Thyroid gland (tissue), 4 donors: ENCODE measurements at places on chromosomes 11 and 22.

DNA sequence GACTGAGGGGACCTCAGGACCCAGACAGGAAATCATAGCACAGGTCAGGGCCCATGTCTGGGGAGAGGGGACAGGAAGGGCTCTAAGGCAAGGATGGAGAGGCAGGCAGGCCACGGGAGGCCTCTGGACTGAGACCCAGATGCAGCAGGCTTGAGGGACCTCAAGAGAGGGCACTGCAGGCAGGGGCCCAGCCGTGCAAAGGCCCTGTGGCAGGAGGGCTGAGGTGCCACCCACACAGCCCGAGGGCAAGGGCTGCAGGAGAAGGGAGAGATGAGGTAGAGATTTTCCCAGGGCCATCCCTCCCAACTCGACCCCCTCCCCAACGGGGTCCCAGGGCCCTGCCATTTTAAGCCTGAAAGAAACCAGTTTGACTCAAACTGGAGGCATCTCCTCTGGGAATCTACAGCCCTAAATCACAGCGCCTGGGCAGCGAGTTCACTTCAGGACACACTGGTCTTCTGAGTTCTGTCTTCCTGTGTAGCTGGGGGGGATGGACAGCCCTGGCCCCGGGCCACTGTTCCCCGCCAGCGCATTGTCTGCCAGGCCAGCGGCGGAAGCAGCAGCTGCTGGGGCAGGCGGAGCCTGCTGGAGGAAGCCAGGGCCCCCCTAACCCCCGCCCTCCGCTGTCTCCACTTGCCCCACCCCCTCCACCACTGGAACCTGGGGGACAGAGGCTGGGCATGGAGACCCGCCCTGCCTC lies 20.3 kb upstream of the WNT7B start:
- DNase-seq, result peak; percentile 81

DNA sequence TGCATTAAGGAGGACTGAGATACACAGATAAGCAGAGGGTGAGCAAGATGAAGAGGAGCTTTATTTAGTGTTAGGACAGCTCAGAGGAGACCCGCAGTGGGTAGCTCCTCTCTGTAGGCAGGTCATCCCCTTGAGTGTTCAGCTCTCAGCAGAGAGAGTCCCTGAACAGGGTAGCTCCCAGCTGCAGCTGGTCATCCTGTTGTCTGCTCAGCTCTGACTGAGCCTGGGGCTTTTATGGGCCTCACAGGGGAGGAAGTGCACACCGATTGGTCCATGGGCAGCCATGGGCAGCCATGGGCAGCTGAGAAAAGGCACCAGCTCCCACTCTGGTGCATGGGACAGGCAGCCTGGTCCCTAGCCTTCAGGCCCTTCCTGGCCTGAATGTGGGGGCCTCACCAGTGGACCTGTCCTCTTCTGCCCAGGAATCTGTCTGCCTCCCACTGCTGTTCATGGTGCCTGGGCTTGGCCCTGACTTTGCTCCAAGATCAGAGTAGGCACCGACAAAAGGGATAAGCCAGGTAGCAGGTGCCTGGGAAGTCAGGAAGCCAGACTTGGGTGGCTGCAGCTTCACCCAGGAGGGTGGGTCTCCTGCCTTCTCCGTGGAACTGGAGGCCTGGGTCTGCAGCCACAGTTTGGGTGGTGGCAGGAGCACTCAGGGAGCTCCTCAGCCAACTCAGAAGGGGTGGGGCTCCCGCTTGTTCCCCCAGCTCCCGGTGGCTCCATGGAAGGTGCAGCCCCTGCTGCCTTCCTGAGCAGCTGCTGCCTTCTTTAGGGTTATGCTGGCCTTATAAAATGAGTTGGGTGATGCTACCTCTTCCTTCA lies 54.7 kb downstream of the MYEOV start:
- DNase-seq, result no peak

GRCh38 chr11:14269692-14270573 lies 89.0 kb downstream of the RRAS2 start:
- no peak for DNase-seq

DNA sequence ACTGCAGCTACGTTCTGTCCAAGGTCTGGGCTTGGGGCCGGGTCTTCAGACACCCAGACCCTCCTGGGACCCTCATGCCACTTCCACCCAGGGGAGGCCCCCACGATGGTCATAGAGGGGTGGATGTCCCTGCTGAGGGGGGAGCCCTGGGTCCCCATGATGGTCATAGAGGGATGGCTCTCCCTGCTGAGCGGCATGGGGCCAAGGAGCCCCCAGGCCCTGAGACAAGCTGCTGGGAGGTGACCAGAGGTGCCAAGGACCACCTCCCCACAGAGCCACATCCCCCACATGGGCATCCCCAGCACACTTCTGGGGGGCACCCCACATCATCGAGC lies 7.2 kb downstream of the MUC5B start:
- DNase-seq, result no peak

DNA sequence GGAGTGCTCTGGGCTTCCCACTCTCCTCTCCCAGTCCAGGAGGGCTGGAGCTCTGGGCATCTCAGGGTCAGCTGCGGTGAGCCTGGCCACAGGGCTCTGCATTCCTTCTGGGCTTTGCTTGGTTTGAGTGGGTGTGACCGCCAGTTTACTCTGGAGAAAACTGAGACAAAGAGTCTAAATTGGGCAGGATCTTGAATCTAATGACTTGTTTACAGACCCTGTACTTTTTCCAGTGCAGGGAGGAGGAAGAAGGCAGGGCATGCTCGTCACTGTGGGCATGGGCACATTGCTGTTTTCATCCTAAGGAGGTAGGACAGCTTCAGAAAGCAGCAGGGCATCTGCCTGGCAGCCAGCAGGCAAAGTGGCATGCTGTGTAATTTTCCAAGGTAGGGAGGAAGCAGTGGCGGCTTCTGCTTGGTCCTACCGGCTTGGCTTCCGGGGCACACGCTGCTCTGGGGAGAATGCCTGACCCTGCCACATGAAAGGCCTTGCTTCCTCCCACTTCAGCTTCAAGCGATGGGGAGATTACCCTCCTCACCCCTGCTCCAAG lies 22.9 kb downstream of the FLI1 start:
- no peak for DNase-seq

- no peak for DNase-seq
Measured at GRCh38 chr11:93348930-93349329, 18.4 kb downstream of the DEUP1 start.

- DNase-seq, result no peak
Measured at GRCh38 chr22:23266780-23267179, 86.5 kb downstream of the BCR start.

DNA sequence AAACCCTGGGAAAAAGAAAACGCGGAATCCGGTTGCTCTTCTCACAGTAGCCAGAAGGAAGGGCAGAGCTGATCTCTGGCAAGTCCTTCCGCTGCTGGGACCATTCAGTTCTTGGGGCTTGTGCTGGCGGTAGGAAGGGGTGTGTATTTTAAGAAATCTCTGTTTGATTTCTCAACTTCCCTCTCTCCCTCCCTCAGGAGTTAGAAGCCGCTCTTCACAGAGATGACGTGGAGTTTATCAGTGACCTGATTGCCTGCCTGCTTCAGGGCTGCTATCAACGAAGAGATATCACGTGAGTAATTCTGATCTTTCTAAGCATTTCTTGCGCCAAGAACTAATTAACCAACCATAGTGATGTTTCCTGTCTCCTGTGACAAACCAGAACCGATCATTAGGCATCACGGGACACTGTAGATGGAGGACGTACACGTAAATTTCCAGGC lies 85.9 kb upstream of the SLC25A18 start:
- DNase-seq, result no peak

- DNase-seq, result no peak
Measured at GRCh38 chr22:18032455-18033101, 8.2 kb upstream of the MICAL3 start.

GRCh38 chr11:116224154-116224888 lies 548.5 kb downstream of the BUD13 start:
- peak; percentile 58 for DNase-seq

- no peak for DNase-seq
Measured at GRCh38 chr22:39928536-39929520, 27.9 kb downstream of the GRAP2 start.

GRCh38 chr22:17938484-17938924 lies 85.9 kb downstream of the MICAL3 start:
- no peak for DNase-seq

- no peak for DNase-seq
Measured at GRCh38 chr11:8679006-8679405, 3.5 kb downstream of the TRIM66 start.

DNA sequence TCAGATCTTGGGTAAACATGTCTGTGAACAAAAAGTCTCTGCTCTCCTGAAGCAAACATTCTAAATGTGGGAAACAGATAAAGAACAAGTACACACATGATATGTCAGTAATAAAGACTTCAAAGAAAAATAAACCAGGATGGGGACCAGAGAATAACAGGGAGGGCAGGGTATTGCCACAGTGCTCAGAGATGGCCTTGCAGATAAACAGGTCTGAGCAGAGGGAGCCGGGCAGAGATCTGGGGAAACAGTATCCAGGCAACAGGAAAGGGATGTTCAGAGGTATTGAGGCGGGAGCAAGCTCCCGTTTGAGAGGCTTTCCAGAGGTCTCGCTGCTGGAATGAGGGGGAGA lies 2.9 kb downstream of the CCDC86 start:
- no peak for DNase-seq

- DNase-seq, result no peak
Measured at GRCh38 chr22:46524203-46524740, 13.1 kb downstream of the CELSR1 start.

- no peak for DNase-seq
Measured at GRCh38 chr22:43733138-43733537, 79.0 kb downstream of the EFCAB6 start.

- no peak for DNase-seq
Measured at GRCh38 chr11:130762638-130763037, 153.6 kb downstream of the SNX19 start.

DNA sequence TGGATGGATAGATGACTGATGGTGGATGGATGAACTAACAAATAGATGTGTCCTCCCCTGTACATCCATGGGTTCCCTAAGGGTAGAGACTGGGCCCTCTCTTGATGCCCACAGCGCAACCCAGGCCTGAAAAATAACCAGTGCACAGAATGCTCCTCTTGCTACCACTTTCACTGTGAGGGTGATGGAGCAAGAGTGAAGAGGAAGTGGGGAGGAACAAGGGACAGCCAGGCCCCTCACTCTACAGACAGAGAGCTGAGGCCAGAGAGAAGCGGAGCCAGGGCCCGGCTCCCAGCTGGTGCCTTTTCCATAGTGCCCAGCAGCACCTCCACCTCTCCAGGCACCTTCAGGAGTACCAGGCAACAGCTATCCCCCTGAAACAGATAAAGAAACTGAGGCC lies 67.7 kb downstream of the THAP12 start:
- no peak for DNase-seq

GRCh38 chr11:99370549-99371216 lies 349.9 kb downstream of the CNTN5 start:
- DNase-seq, result peak; percentile 69

DNA sequence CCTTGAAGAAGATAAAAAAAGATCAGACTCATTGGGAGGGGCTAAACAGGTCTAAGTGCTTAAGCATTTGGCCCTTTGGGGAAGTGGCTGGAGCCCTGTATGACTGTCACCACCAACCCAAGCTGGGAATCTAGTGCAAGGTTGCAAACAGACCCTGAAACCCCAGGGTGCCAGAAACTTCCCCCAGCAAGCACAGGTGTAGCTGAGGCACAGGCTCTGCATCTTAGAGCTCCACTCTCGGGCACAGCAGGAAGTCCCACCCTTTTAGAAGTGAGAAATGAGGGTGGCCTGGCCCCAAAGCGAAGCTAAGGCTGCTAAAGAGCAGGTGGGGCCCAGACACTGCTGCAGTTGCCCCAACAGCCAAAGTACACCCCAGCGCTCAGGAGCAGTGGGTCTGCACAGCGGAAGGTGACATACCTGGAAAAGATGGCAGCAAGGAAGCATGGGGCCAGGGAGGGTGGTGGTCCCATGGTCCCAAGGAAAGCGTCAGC lies 5.8 kb upstream of the KDM2A start:
- no peak for DNase-seq

- no peak for DNase-seq
Measured at GRCh38 chr22:20843501-20843900, 15.1 kb downstream of the PI4KA start.

DNA sequence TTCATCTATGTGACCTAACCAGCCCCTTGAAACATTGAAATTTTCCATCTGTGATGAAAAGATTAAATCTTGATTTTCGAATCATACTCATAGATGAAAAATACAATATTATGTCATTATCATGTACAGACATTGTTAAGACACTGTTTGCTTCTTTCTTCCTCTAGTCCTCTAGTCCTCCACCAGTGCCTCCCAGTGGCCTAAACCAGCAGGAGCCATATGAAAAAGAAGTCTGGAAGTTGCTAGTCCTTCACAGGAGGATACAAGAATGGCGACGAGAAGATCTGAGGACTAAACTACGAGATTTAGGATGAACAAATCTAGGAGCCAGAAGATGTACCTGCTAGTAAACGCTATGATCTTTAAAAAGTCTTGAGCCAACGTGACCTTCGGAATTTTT lies 134.1 kb downstream of the SLC17A6 start:
- DNase-seq, result no peak

- DNase-seq, result no peak
Measured at GRCh38 chr22:35451592-35451991, 51.7 kb downstream of the MCM5 start.

DNA sequence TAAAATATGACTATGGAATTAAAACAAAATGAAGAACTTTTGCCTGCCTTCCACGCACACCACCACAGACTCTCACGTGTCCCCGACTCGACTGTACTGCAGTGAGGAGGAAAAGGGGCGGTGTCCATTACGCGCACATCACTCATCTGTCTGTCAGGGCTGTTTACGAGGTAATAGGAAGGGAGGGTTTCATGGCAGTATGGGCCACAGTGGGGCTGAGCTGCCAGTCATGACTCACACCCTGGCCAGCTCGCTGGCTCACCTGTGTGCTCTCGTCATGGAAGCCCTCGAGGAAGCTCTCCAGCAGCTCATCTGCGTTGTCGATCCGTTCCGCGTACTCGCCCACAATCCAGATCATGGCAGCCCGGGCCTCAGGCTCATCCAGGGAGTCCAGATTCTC lies 33.5 kb upstream of the RASL10A start:
- DNase-seq, result no peak

GRCh38 chr22:31206896-31207687 lies 5.0 kb upstream of the LIMK2 start:
- peak; percentile 92 for DNase-seq

- peak; percentile 52 for DNase-seq
Measured at GRCh38 chr11:7348432-7349304, 97.0 kb downstream of the SYT9 start.

DNA sequence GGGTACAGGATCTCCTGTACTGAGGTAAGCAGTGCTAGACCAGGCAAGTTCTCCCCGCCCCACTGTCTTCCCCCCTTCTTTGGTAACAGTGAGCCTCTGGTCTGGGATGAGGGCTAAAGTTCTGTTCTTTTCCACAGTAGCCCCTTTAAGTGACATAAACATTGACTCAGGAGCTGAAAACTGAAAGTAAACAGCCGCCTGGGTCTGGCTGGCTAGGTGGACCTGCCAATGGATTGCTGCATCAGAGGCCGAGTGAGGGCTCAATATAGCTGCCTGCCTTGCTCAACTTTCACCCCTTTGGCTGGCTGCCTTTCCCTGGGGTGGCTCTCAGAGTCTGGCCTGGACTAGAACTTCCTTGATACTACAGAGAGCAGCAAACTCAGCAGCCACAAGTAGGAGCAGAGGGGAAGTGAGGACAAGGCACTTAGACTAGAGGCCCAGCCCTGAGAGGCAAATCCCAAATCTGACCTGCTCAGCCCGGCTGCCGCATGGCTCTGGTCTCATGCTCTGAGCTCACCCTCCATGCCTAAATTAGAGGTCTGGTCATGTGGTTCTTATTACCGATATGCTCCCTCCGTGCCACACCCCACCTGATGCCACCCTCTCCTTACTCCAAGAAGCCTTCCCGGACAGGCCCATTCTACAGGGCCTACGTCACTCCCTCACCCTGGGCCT lies 9.6 kb upstream of the UCP3 start:
- peak; percentile 96 for DNase-seq
